ENCODE measurements at places on chromosomes 4 and X.

- DNase-seq: no peak
Observed at GRCh38 chr4:149110481-149110880, 668.3 kb upstream of the NR3C2 start.

- DNase-seq: no peak
Observed at GRCh38 chr4:3335982-3336381, 43.2 kb downstream of the RGS12 start.

DNA sequence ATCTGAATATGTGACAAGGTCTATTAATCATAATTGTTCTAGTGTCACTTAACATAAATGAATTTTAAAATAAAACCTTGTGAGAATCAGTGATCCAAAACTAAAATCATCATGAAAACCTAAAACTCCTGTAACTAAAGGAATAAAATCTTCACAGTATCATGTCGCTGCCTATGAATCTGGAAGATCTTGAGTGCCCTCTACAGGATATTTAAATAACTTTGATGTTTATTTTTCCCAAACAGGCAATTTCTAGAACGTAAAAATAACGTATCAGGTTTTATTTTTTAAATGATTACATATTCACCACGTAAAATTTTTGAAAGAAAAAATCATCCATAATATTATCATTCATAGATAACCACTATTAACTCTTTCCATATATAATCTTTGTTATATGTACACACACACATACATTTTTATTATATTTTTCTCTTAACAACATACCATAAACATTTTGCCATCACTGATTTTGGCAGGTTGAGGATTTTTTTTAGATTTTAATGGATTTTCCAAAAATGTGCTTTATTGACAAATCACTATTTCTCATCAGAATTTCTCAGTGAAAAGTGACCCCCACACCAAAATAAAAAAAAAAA, 79.6 kb downstream of the COMMD8 start:
- DNase-seq: peak; percentile 43

GRCh38 chr4:188316391-188316790, 177.2 kb downstream of the TRIML1 start:
- DNase-seq: no peak

DNA sequence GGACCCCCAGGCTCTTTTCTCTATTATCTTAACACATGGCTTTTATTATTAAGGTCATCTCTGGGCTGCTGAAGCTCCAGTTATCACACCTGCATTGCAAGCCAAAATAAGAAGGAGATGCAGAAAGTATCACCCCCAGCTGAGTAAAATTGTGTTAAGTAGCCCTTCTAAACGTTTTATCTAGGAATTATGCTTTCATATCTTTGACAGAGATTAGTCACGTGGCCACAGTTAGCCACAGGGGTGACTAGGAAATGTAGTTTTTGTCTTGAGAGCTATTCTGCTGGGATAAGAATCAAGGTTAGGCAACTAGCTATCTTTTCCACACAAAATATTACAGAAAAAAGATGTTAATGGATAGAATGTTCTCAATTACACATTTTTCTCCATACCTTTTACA, 102.1 kb downstream of the ANXA3 start:
- DNase-seq: no peak

- DNase-seq: no peak
Observed at GRCh38 chr4:128573781-128574508, 235.6 kb upstream of the JADE1 start.

DNA sequence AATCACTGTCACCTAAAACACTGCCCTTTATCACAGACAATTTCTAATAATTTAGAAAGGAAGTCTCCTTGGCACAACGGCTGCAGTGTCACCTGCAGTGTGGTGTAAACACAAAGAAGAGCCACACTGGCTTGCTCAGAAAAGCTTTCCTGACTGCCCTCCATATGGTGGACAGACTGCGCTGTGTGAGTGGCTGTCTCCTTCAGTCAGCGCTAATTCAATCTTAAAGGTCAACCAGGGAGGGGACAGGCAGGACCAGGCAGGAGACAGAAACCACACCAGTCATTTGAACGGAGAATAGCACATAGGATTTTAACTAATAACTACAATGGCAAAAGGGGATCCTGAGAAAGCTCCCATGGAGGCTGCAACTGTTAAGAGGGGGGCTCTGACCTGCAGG, 132.1 kb downstream of the NSUN7 start:
- no peak for DNase-seq

DNA sequence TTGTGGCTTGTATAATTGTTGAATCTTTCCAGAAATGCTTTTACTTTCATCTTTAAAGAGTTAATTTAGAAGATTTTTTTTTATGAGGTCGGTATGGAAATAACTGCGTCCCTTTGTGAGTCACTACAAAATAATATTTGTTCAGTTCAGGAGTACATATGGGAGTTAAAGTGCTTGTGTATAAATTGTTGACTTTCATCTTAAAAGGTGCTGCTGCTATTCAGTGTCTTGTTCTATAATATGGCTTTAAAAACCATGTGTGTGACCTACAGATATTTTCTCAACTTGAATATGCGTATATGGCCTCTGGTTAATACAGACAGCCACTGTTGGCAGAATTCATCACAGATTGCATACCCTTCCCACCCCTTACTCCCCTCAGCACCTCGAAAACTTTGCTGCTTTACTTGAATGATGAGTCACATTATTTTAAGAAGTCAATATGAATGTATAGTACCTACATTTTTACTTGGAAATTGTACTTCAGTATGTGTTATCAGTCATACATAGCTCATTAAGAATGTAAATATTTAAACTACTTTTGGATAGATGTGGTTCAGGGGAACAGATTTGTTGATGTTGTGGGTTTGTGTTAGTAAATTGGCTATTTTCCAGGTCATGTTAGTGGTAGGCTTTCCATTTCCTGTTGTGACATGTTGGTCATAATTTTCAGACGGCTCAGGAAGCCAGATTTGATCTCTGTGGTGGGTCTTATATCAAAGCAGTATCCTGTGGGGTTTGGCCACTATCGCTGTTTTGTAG, 1.5 kb downstream of the CLCN3 start:
- no peak for DNase-seq

DNA sequence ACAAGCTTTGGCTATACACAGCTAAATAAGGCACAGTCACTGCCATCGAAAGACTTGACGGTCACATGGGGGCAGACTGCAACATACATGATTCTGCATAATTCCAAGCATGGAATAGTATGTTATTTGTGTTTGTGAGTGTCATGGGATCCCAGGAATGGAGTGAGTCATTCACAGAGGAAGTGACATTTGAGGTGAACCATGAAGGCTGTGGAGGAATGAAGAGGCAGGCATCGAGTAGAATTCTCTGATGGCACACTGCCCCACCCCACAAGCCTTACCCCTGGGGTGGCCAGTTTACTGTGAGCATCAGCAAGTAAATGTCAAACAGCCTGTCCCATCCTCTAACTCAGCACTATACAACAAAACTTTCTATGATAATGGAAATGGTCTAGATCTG, 619.7 kb downstream of the MID1IP1 start:
- no peak for DNase-seq

DNA sequence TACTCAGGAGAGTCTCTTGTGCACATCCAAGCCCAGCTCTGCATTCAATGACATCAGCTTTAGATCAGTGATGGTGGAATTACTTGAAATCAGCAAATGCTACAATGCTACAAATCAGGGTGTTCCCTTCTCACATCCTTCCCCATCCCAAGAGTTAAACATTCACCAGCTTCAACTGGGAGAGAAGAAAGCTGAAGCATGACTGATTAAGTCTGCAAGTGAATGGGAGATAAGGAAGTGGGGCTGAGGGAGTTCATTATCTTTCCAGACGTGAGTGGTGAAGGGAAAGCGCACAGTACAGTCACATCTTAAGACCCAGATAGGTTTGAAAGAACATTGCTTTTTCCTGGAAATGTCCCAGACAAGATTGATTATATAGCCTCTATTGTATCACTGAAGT, 26.2 kb upstream of the MAP9 start:
- DNase-seq: no peak

GRCh38 chr4:97216046-97216445, 927.2 kb downstream of the STPG2 start:
- no peak for DNase-seq

GRCh38 chr4:157999723-158000122, 173.1 kb downstream of the GASK1B start:
- DNase-seq: no peak

DNA sequence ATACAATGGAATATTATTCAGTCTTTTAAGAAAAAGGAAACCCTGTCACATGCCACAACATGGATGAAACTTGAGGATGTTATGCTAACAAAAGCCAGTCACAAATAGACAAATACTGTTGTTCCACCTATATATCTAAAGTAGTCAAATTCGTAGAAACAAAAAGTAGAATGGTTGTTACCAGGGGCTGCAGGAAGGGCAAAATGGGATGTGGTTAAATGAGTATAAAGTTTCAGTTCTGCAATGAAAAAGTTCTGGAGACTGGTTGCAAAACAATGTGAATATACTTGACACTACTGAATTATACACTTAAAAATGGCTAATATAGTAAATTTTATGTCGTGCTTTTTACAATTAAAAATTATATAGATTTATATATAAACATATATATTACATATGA, 12.2 kb downstream of the SPOCK3 start:
- no peak for DNase-seq

DNA sequence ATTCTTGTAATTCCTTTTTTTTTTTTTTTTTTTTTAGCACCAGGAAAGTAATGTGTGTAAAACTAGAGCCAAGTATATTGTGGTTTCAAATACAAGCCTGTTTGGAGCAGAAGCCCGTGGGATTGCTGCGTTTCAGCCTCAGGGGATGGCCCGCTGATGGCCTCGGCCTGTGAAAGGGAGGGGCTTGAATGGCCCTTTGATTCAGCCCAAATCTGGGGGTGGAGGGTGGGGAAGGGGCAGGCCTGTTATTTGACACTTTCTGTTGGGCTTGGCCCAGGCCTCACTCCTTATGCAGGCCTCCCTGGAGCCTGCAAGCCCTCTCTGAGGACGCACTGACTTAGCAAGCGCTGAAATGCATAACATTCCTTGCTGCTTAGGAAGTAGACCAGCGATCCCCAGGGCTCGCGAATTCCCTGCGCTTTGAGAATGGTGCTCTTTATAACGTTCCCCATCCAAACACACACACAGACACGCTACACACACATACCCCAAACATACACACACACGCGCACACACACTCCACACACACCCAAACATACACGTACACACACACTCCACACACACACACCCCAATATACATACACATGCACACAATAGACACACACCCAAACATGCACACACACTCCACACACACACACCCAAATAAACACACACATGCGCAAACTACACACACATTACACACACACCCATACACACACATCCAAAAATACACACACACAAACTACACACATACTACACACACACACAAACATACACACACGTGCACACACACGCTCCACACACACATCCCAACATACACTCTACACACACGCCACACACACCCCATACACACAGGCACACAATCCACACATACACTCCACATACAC, 29.6 kb downstream of the TLR10 start:
- no peak for DNase-seq

DNA sequence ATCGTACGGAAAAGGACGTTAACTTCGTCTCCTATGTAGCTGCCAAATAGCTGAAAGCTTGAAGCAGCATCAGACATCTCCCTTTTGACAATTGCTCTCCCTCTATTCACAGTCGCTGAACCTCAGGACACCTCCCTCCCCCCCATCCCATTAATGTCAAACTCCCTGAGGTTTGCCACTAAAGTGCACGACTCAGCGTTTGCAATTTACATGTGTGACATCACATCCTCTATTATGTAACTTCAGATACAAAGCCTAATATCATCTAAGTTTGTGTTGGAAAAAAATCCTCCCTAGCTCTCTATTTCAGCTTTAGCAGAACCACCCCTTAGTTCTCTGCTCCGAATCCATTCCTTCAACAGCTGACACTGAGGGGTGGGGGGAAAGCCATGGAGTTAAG, 5.5 kb upstream of the NR3C2 start:
- DNase-seq: no peak

- peak; percentile 79 for DNase-seq
Observed at GRCh38 chr4:53702334-53703266, 111.3 kb upstream of the LNX1 start.

- no peak for DNase-seq
Observed at GRCh38 chr4:75844151-75844662, 58.0 kb downstream of the PPEF2 start.

- no peak for DNase-seq
Observed at GRCh38 chr4:153591441-153591840, 92.6 kb upstream of the TLR2 start.

DNA sequence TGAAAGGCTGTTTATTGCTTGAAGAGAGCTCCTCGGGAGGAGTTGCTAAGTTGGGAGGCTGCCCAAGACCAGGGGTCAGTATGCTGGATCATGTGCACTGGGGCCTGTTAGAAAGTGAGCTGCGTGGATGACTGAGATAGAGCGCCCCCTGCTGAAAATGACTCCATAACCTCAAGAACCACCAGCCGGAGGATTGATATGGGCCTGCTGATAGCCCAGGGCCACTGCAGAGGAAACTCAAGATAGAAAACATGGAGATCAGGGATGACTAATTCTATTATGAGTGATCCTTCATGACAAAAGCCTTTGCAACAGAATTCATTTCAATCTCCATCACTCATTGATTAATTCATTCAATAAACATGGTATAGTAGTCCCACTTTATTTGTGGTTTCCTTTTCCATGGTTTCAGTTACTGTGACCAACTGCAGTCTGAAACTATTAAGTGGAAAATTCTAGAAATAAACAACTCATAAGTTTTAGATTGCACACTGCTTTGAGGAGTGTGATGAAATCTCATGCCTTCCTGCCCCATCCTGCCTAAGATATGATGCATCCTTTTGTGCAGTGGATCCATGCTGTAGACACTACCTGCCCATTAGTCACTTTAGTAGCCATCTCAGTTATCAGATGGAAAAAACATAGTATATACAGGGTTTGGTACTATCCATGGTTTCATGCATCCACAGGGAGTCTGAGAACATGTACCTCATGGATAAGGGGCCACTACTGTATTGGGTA, 126.7 kb upstream of the MBNL3 start:
- DNase-seq: peak; percentile 15

DNA sequence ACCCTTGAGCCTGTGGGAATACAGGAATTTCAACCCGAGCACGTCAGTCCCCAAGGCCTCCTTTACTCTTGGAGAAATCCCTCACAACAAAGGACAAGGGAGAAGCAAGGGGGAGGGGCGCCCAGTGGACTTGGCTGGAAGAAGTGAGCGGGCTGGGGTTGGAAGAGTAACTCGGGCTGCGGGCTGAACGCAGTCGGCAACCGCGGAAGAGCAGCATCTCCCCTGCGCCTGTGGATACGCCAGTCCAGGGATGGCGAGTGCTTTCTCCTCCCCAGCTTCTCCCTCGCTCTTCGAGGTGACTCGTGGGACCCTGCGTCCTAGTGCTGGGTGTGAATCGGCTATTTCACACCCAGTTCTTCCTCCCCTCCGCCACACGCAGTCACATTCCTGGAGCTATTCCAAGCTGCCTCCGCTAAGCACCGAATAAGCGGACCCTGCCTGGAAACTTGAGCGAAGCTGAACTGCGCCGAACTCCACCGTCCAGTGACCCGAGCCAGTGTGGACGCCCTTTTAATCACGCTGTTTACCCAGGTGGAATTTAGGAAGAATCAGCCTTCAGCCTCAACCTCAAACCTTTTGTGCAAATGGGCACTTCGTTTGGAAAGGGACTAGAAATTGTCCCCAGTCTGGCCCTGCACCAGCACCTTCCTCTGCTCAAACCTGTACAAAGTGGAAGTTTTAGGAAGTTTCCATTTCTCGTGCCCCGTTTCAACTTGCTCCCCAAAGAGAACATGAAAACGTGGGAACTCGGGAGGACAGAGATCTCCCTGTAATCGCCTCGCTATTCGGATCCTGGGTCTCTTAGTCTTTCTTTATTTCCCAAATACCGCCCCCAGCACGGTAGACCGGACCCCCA, 64.3 kb upstream of the WDR17 start:
- no peak for DNase-seq

All from NCI-H774 (cell line).